Spleen (tissue), 13 donors: ENCODE measurements at places on chromosomes 16 and 17. TPM values are rescaled to one million over a fixed set of nuclear protein-coding genes. Genes with fewer than 3 reads are reported as not detected.
A peak's percentile ranks its signal among the peaks of the same experiment; 100 is the strongest.

The ATP2A1 gene
- polyA plus RNA-seq = 0.46 TPM

DNA sequence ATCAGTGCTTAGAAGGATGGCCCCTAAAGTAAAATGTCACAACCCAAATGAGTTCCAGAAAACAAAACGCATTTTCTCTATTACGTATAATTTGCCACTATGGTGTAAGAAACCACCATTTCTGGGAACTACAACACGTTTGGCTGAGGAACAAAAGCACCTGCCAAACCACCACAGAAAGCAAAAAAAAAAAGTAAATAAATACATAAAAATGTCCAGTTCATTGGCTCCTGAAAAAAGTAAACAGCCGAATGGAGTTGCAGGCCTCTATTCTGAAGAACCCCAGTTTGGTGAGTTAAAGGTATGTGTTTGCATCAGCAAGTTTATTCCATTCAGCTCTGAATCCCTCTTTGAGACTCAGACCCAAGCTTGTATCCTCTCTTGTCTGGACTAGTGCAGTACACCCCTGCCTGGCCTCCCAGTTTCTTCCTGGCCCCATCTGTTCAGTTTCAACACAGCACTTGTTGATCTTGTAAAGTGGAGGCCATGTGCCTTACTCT lies 36.9 kb downstream of the ERN1 start:
- H3K27me3 ChIP-seq = no peaks in the 10 kb centered on the region
- H3K4me3 ChIP-seq = no peak overlapping the region
- peaks cover 77% of the 10 kb centered on the region for H3K4me1 ChIP-seq
- DNase-seq = no peak
- peak overlapping the region; percentile 3 for H3K27ac ChIP-seq

DNA sequence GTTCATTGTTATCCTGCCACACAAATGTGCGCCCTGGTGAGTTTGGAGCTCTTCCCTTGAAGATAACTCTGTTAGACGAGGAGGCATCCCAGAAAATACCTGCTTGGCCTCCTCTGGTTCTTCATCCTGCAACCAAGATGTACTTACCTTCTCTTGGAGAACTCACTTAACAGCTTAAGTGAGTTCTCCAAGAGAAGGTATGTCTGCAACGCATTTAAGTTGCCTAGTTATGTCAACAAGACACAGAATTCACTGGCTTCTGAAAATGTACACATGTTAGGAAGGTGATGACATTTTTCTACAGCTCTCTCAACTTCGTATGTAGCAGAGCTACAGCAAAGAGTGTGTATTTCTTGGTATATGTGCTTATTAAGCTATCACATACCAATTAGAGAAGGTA lies 78.6 kb upstream of the NOG start:
- no peak overlapping the region for H3K27ac ChIP-seq
- H3K4me3 ChIP-seq = no peak overlapping the region
- no peaks in the 10 kb centered on the region for H3K4me1 ChIP-seq
- no peak for DNase-seq
- no peaks in the 10 kb centered on the region for H3K36me3 ChIP-seq

DNA sequence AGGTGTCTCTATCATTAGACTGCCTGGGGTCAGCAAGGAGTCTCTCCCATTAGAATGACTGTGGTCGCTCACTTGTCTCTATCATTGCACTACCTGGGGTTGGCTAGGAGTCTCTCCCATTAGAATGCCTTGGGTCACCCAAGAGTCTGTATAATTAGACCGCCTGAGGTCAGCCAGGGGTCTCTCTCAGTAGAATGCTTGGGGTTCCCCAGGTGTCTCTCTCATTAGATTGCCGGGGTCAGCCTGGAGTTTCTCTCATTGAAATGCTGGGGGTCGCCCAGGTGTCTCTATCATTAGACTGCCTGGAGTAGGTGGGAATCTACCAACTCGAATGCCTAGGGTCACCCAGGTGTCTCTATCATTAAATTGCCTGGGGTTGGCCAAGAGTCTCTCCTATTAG lies 2231.6 kb downstream of the TP53TG3F start:
- H3K4me3 ChIP-seq = no peak overlapping the region
- H3K27ac ChIP-seq = no peak overlapping the region
- H3K4me1 ChIP-seq = no peaks in the 10 kb centered on the region
- no peaks in the 10 kb centered on the region for H3K36me3 ChIP-seq

DNA sequence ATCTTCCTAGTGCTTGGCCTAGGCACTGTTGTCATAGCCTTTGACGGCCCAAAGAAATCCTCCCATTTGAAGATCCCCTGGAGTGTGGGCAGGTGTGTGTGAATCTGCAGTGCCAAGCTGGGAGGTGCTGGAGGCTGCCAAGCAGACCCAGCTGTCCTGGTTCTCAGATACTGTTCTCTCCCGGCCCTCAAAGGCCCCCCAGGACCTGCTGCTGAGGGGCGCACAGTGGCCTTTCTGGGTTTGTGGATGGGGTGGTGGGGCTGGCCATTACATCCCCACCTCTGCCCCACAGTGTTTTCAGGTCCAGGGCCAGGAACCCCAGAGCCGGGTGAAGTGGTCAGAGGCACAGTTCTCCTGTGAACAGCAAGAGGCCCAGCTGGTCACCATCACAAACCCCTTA lies 60.5 kb downstream of the MRC2 start:
- no peaks in the 10 kb centered on the region for H3K27me3 ChIP-seq
- H3K27ac ChIP-seq = no peak overlapping the region
- no peak for DNase-seq
- no peaks in the 10 kb centered on the region for H3K36me3 ChIP-seq
- H3K4me3 ChIP-seq = no peak overlapping the region

GRCh38 chr16:28112908-28113307 lies 49.4 kb upstream of the GSG1L start:
- DNase-seq = no peak
- no peak overlapping the region for H3K4me3 ChIP-seq
- H3K36me3 ChIP-seq = peaks cover 100% of the 10 kb centered on the region
- H3K4me1 ChIP-seq = no peaks in the 10 kb centered on the region
- no peak overlapping the region for H3K27ac ChIP-seq

DNA sequence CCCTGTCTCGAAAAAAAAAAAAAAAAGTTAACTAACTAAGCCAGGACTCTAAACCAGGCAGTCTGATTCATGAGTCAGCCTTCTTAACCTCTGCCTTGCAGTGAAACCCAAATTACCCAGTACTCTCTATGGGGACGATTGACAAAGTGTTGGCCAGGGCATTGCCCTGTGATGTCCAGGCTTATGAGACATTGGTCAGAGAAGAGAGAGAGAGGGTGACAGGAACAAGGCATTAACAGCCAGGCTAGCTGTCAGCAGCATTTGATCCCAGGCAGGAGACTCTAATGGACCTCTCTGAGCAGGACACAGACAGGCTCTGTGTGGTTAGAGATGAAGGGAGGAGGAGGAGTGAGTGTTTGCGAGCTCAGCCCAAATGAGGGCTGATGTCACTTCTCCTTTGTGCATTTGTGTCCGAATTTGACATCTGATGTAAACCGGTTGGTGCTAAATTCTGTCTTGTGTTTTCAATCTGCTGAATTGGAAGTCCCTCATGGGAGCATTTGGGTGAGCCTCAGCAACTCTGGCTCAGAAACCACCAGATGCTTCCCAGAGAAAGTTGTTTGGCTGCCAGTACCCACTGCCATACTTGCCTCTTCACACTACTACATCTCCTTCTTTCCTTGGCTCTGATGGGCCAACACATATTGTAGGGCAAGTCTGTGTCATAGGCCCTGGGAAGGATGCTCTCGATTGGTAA lies 4.3 kb upstream of the MYL4 start:
- H3K4me3 ChIP-seq = no peak overlapping the region
- H3K27ac ChIP-seq = peak overlapping the region; percentile 84
- no peaks in the 10 kb centered on the region for H3K27me3 ChIP-seq

GRCh38 chr17:42989726-42990652 lies 8.2 kb upstream of the RPL27 start:
- H3K27ac ChIP-seq = no peak overlapping the region
- peaks cover 96% of the 10 kb centered on the region for H3K36me3 ChIP-seq
- H3K27me3 ChIP-seq = no peaks in the 10 kb centered on the region
- DNase-seq = no peak
- no peaks in the 10 kb centered on the region for H3K4me1 ChIP-seq
- H3K4me3 ChIP-seq = no peak overlapping the region

DNA sequence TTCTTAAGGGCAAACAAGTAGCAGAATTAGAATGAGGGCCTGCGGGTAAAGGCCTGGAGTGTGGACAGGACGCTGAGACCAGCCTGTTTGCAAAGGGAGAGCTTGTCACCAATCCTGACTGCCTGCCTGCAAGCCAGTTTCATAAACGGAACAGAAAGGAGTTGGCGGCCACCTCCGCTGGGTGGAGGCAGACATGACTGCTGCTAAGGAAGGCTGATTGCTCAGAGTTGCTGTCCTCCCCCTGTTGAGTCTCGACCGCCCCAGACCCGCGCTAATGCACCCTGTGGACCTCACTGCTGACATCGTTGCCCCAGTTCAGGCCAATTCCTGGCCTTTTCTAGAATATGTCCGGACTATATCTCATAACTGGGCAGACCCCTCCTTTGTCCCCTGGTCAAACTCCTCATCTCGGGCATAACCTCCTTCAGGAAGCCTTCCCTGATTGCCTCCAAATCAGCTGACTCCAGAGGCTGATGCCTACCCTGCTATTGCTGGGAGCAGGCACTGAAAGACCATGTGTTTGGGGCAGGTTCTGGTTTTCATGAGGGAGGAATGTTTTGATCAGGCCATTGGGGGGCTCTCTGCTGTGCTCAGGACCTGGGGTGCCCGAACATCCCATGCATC lies 153.0 kb upstream of the CIBAR2 start:
- no peak overlapping the region for H3K27ac ChIP-seq
- H3K27me3 ChIP-seq = no peaks in the 10 kb centered on the region
- H3K36me3 ChIP-seq = no peaks in the 10 kb centered on the region
